Panc1 (cell line): ENCODE measurements at places on chromosomes 4 and X. TPM values are rescaled to one million over a fixed set of nuclear protein-coding genes. Genes with fewer than 3 reads are reported as not detected.

Gene REPS2
- total RNA-seq: 4.5 TPM

Gene RAP1GDS1
- total RNA-seq: 39.7 TPM

DNA sequence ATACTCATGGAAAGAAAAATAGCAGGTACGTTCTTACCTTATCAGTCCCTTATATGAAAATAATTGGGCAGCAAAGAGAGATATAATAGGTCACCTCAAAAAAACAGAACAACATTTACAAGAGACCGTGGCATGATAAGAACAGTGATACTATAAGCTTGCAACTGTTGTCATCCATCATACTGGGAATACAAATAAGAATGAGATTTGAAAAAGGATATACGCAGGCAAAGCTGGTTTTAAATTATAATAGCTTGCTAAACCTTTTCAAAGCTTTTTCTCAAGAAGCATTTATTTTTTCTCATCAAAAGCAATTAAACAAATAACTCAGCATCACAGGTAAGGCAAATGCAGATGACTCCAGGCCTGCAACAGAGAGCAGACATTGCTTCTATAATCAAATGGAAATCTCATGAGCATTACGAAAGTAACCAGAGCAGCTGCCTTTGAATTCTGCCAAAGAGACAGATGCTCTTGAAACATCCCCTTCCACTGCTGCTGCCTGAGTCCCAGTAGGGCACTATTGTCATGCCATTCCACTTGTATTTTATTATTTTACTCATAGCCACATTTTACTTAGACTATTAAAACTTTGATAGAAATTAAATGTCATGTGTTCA is 620.6 kb upstream of the GNPDA2 start:
- DNase-seq: no peak

DNA sequence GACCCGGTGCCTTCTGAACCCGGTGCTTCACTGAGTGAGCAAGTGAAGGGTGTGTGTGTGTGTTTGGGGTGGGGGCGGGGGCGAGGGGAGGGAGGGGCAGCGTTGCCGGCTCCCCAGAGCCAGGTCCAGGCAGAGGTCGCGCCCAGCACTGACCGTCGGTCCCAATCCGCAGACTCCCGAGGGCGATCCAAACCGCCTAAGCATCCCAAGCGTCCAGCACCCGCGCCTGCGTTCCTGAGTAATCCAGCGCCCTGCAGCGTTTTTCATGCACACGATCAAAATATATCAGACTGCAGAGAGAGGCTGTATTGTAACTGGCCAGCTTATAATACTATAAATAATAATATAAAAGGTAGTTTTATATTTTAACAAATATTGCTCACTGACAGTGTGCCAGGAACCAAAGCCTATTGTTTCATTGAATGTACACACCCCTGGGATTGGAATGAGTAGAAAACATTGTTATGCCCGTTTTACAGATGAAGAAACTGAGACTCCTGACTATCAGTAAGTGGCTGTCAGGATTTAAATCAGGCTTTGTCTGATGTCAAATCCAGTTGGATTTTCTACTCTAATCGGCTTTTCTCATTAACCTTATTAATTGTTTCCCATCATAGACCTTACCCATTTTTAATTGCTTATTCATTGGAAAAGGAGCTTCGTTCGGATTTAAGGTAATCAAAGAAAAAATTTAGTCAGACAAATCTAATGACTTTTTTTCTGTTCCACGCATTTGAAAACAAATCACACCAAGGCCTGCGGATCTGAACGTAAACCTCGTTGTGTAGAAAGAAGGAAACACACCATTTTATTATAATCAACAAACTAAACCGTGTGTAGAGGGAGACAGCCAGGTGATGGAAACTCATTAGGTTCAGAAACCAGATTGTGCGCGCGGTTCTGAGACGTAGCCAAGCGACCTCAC is 4.0 kb upstream of the NKX3-2 start:
- no peak for DNase-seq

GRCh38 chrX:24846550-24847150 is 152.9 kb downstream of the POLA1 start:
- no peak for DNase-seq

- DNase-seq: no peak
These were observed 97.2 kb upstream of the GALNTL6 start for GRCh38 chr4:171715973-171716372.

Gene GPR34
- total RNA-seq: not detected

DNA sequence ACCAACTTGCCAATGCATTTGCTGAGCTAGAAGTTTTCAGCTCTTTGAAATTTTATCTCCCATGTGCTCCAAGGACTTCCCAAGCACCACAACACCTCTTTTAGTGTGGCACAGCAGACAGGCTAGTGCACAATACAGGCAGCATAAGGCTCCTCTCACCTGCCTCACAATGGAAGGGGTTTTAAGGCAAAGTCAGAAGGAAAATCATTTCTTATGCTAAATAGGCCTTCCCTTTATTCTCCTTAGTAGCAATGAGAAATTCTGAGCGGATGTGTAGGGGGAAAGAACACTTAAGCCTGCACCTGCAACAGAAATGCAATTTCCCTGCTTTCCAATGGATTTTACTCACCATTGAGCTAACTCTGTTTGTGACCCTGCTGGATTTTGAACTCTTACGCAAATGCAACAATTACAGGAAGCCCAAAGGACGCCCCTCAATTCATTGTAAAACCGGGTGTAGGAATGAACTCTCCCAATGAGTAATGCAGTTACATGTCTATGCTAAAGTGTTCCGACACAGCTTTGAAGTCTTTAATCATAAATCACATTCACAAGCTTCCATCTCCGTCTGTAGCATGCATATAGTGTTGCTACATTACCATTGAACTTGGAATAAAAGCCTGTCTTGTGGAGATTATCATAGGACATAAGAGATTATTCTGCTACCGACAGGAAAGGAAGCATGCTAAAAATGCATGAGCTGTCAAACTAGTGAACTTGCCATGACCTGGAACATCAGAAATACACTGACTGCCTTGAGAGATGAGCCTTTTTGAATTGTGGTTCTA is 1084.9 kb downstream of the RPA4 start:
- no peak for DNase-seq

GRCh38 chr4:121408-122084 is 2.8 kb upstream of the ZNF718 start:
- no peak for DNase-seq

Gene DACH2
- total RNA-seq: 0.18 TPM

DNA sequence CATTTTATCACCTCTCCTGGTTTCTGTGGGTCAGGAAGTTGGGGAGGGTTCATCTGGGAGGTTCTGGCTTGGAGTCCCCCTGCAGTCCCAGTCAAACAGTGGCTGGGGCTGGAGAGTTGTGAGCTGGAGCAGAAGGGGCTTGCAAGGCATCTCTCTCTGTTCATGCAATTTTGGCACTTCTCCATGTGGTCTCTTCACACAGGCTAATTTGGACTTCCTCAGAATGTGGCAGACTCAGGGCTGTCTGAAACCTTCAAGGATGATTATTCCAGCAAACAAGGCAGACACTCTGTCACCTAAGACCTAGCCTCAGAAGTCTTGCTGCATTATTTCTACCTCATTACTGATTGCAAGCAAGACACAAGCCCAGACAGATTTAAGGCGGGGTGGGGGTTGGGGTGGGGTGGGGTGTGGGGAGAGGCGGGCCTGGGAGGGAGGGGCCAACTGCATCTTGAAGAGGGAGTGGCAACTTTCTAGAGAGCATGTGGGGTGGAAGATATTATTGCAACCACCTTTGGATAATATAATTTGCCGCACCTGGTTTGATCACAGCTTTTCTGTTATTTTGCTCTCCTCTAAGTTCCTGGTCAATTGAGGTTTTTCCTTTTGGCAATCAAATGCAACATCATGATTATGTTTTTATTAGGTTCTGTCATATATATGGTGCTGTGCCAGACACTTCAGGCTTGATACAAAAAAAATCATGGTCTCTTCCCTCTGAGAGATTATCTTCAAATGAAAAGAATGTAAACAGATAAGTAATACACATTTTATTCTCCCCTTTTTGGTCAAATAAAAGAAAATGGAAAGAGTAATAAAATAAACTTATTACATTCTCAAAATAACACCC is 799.5 kb downstream of the RPA4 start:
- DNase-seq: no peak

DNA sequence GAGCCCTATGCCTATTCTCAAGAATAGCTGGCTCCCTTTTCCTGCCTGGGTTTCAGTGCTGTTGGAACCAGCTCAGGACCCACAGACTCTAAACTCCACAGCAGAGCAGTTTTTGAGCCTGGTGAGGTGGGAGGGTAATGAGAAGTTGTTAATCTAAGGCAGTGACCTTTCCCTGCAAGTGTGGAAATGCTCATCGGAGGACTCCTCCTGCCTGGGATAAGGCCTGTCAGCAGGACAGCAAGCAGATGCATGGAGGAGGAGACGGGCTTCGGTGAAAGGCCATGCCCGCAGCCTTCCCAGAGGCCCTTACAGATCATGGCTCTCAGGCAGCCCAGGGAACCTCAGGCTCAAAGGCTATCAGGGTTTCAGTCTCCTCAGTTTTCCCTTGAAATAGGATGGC is 70.0 kb upstream of the SHISA3 start:
- no peak for DNase-seq

GRCh38 chrX:13283950-13284546 is 35.8 kb downstream of the ATXN3L start:
- no peak for DNase-seq

GRCh38 chrX:53440621-53441517 is 6.7 kb upstream of the HSD17B10 start:
- no peak for DNase-seq

GRCh38 chr4:183888564-183888963 is 16.5 kb upstream of the STOX2 start:
- no peak for DNase-seq

DNA sequence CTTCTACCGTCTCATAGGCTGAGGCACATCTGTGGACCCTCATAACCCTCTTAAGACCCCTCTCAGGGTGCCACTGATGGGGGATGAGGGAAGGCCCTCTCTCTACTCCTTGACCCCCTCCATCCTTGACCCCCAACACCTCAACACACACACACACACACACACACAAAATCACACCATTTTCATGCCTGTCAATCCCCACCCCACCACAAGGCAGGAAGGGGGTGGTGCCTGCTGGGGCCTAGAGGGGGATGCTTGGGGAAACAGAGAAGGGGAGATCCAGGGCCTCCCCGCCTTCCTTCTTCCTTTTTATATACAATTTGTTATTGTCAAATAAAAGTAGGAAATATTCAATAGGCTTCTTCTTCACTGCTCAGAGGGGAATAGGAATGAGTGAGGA is 1.2 kb upstream of the EBP start:
- no peak for DNase-seq

Gene AMMECR1
- 15.0 TPM for total RNA-seq

GRCh38 chrX:73965833-73966232 is 338.1 kb upstream of the ZCCHC13 start:
- no peak for DNase-seq

DNA sequence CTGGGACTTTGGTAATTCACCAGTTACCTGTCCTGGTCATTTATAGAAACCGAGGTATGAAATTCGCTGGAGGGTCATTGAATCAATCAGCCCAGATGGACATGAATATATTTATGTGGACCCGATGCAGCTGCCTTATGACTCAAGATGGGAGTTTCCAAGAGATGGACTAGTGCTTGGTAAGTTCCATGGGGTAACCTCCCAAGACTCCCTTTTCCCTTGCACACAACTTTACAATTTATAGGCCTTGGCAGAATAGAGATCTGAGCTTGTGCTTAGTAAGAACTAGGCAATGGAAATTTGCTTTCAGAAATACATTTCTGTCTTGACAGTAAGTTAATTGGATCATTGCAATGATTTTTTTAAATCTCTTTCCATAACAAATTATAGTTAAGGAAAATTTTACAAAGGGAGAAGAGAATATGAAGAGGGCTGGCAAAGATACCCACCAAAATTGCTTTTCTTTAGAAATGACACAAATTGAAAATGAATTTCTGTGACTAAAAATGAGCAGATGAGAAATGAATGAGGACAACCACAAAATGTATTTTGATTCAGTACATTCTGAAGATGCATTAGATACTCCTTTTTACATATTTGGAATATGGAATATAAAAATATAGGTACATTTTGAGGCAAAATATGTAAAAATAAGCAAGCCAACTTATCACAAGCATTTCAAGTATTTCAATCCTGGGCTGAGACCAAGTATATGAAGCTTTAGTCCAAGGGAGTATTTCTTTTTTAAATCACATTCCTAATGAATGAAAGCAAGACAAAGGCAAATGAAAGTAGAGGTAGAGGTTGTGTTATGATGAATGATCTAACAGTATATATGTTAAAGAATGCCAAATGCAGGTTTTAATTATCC is 45.9 kb downstream of the PDGFRA start:
- no peak for DNase-seq

DNA sequence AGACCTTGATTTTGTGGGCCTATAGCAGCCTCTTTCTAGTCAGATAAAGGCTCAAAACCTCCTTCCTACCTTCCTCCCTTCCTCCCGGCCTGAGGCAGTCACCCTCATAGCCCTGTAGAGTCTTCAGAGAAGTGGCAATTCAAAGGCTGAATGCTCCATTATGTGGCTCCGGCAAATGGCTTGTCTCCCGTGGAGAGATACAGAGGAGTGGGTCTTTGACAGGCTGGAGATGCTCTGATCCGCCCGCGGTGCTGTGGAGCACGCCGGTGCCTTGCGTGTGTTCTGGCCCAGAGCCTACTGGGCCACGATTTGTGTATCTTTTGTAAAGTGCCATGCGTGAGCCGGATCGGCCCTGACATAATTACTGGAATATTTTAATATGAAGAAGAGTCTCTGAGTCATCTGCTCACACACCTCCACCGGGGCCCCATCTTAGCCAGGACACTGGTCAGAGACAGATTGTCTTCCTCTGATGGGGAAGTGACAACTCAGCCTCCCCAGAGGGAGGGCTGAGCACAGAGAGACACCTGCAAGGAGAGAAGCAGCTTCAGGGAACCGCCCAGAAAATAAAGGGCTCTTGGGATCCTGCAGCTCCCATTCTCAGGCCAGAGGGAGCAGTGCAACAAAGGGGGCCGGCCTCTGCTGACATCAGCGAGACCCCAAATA is 88.7 kb downstream of the DCTD start:
- DNase-seq: no peak

GRCh38 chr4:141210168-141210567 is 10.5 kb upstream of the ZNF330 start:
- DNase-seq: no peak

DNA sequence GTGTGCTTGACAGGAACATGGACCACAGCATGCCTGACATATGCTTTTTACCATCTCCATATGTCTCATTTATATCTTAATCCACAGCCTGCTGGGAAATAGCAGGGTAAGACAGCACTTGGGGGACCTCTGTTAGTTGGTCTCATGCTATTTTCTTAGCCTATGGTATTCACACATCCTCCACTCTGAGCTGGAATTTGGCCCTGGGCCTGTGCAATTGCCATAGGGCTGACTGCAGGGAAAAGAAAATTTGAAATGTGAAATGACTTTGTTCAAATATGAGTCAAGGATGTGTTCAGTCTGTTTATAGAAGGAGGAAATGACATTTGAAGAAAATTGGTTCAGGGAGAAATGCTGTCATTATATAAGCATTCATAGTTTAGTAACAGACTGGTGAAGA is 9.6 kb upstream of the MAP7D3 start:
- DNase-seq: no peak
